Fibroblast of skin of left quadriceps (primary cell): ENCODE measurements at places on chromosomes 13 and 19.

DNA sequence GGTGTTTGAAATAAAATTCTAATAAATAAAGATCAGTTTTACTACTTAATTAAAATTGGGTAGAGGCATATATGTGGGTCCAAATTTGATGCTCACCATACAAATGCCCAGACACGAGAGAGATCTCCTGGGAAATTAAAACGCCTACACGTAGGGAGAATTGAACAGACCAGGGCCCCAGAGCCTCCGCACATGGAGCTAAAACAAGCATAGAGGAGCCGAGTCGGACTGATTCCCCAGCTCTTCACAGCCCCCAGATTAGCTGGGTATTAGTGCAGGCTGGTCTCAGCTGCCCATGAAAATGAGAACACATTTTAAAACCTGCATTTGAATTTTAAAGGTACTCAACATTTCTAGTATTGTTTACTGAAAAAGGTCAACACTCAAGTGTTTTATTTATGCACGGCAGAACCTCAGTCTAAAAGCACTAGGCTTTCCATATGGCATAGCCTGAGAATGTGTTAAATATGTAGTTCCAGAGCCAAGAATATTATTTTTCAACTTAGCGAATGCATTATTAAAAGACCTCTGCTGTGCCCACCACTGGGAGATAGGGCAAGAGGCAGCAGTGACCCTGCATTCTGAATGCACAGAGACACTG, 344.8 kb downstream of the ENOX1 start:
- no peak for DNase-seq

DNA sequence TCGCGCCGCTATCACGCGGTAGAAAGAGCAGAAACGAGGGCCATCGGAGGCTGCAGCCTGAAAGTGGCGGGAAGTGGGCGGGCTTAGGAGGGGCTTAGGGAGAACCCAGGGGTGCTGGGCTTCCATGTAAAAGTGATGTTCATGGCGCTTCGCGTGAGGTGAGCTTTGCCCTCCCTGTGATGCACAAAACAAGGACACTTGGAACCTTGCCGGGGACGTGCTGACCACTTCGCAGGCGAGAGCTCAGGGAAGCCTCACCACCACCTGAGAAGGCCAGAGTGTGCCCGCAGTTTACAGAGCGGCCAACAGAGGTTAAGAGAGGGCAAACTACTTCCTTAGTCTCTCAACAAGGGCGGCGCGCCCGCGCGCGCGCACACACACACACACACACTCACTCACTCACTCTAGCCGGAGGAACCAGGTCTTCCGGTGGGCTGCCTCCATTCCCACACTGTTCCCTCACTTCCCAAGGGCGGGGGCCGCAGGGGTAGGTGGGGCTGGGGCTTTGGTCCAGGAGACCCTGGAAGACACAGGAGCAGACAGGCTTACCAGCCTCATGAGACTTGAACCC, 651 bp downstream of the GAPDHS start:
- DNase-seq, result no peak

DNA sequence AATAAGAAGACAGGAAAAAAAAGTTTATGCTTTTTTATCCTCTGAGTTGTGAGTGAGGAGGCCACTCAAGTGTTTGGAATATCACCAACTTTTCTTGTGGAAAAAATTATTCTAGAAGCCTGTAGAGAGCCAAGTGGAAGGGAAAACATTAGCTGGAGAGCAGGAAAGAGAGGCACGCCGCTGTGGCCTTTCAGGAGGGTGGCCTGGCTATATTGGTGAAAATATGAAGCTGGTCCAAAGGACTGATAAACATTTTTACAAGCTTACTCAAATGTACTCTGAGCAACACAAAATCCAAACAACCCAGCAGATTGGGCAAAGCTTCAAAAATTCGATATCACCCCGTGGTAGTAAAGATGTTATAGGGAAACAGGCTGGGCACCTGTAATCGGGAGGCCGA, 2.3 kb upstream of the EIF3G start:
- no peak for DNase-seq

DNA sequence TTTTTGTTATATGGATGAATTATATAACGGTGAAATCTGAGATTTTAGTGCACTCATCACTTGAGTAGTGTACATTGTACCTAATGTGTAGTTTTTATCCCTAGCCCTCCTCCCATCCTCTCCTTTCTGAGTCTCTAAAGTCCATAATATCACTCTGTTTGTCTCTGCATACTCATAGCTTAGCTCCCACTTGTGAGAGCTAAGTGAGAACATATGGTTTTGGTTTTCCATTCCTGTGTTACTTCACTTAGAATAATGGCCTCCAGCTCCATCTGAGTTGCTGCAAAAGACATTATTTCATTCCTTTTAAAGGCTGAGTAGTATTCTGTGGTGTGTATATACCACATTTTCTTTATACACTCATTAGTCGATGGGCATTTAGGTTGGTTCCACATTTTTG, 94.0 kb downstream of the SLC10A2 start:
- no peak for DNase-seq

DNA sequence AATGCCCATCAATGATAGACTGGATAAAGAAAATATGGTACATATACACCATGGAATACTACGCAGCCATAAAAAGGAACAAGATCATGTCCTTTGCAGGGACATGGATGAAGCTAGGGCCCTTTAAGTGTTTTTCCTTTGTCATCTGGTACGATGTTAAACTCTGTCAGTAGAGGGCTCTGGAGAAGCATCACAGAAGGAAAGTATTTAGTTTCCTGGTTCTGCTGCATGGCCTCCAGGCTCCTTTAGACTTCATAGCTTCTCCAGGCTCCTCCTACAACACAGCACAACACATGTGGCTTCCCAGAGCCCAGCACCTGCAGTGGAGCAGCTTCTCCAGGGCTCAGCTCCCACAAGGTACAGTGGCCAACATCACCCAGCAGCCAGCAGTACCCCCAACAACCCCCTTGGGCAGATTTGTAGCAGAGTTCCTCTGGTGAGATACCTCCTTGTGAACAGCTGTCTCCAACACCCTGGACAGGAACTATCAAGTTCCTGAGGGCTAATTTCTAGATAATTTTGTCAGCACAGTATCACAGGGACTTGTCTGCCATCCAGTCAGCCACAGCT, 63.4 kb downstream of the KCTD12 start:
- no peak for DNase-seq

DNA sequence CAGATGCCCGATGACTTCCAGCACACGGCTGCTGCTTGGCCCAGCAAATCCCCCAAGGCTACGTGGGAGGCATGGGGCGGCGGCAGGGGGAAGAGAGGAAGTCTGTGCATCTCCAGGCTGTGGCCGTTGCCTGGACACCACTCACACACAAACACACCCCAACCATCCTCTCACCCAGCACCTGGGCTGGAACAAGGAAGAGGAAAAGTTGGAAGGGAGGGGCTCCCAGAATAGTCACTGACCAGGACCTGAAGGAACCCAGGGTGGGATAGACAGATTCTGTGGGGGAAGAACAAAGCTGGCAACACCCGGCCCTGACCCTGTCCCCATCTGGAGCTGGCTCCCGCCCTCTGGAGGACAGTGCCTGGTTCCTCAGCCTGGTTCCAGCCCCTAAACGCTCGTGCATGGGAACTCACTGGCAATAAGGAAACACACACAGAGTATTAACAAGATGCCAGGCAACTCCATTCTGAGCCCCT, 11.2 kb downstream of the PPP6R1 start:
- DNase-seq, result no peak

DNA sequence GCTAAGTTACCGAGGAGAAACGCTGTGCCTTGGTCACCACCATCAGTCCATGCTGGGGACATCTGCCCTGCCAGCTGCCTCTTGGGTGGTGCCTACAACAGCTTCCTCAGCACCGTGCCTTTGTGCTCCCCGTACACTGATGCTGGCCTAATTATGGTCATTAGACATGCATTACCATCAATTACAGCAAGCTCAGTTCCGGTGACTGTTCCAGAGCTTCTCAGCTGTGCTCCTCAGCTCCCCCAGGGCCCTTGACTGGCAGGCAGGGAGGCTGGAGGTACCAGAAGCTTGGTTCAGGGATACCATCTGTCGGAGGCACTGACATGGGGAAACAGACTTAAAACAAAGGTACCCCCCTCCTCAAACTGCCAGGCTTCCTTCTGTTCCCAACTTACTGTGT, 40.2 kb downstream of the CILP2 start:
- no peak for DNase-seq

DNA sequence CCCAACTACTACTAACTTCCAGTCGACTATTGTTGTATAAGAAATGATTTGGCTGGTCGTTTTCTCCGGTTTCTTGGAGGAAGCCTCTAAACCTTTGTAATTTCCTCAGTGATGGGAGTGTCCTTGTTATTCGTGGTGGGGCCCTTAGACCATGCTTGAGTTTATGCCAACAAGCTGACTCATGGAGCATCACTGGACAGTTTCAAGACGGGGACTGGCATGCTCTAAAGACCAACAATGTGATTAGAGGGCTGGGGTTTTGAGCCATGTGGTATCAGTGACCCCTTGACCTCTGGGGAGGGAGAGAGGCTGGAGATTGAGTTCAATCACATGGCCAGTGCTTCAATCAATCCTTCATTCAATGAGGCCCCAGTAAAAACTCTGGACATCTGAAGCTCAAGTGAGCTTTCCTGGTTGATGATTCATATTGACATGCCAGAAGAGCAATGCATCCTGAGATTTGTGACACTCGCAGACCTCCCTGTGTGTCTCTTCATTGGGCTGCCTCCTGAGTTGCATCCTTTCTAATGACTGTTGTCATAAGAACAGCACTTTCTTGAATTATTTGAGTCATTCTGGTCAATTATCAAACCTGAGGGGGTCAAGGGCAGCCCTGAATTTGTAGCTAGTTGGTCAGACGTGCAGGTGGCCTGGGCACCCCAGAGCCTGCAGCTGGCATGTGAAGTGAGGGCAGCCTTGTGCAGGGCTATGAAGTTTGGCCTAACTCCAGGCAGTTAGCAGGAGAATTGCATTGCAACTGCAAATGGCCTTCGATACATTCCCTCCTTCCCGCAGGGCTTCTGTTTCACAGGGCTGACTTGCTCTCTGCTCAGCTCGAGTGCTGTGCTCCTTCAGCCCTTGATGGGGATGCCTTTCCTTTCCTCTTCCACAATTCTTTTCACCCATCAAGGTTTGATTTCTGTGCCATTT, 246.5 kb downstream of the FGF9 start:
- DNase-seq, result no peak

DNA sequence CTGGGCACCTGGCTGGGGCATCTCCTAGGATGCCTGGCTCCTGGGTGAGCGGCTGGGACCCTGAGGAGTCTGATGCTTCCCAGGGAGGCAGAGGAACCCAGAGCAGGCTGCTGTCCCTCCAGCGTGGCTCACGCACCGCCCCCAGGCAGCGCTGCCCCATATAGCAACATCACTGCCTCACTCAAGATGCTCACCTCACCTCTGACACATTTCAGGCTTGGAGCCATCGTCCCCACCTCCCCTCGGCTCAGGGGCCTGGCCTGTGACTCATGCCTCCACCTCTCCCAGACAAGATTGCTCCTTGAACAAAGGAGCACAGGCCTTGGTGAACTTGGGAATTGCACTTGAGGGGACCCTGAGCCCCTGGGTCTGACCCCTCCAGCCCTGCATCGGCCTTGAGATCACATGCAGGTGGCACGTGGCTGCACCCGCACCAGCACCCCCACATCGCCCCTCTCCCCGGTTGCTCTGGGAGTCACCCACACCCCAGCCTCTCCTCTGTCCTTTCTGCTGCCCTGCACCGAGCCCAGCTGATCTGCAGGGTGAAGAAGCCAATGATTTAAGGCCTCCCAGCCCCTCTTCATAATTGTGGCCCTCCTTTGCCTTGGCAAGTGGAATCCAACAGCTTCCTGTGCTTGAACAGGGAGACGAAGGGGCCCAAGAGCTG, 11.2 kb downstream of the CEBPA start:
- no peak for DNase-seq

DNA sequence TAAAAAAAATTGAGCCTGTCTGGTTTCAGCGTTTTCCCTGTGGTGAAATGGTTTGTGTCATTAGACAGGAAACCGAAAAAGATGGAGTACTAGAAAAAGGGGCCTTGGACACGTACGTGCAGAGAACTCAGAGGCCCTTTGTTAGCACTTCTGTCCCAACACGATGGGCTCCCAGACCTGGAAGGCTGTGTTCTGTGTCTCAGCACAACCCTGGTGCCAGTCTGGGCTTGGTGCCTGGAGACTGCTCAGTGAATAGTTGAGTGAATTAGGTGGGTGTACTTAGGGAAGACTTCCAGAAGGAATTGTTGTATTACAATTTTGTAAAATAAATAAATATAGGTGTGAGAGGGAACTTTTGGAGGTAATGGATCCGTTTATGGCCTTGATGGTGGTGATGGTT, 8.7 kb downstream of the ZNF71 start:
- DNase-seq, result no peak

DNA sequence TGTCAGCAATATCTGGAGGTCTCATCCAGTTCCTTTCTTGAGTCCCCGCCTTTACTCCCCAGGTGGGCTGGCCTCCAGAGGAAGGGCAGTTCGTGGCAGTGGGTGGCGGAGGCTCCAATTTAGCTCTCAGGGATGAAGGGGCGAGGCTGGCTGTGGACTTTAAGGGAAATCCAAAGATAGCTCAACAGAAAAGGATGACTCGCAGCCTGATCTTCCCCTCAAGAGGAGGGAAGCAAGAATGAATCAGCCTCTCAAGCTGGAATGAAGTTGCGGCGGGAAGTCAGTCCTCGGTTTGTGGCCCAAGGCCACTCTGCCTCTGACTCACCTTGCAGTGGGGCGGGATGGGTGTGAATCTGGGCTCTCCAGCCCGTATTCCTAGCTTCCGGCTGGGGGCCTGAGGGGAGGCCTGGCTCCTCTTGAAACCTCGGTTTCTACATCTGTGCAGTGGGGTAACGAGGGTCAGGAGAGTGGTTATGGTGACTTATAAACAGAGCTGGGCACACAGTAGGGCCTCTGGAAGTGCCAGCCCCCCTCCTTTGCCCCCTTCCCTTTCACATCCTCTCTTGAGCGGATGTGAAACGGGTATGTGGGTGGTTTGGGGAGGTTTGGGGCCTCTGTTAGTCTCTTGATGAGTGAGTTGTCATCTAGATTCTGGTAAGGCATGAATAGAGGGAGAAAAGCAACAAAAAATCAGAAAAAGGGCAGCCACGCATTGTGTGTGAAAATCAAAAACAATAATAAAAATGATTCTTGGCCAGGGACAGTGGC, 10.5 kb upstream of the SMG9 start:
- DNase-seq, result peak; percentile 87

DNA sequence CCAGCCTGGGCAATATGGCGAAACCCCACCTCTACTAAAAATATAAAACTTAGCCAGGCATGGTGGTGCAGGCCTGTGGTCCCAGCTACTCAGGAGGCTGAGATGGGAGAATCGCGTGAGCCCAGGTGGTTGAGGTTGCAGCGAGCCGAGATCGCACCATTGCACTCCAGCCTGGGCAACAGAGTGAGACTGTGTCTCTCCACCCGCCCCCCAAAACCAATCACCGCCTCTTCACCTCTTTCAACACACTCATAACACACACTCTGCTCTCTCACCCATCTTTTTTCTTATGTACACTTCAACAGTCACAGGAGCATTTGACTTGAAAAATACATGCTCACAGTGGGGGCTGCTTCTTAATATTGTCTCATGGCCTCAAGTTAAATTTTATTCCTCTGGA, 76.8 kb downstream of the ESD start:
- no peak for DNase-seq

GRCh38 chr13:57739543-57740190, 108.1 kb downstream of the PCDH17 start:
- DNase-seq, result no peak

GRCh38 chr19:8252922-8253589, 43.9 kb downstream of the CERS4 start:
- peak; percentile 42 for DNase-seq

GRCh38 chr19:1324806-1325567, 39.3 kb downstream of the EFNA2 start:
- DNase-seq, result peak; percentile 58
